ENCODE measurements at places on chromosomes 3 and 15.

DNA sequence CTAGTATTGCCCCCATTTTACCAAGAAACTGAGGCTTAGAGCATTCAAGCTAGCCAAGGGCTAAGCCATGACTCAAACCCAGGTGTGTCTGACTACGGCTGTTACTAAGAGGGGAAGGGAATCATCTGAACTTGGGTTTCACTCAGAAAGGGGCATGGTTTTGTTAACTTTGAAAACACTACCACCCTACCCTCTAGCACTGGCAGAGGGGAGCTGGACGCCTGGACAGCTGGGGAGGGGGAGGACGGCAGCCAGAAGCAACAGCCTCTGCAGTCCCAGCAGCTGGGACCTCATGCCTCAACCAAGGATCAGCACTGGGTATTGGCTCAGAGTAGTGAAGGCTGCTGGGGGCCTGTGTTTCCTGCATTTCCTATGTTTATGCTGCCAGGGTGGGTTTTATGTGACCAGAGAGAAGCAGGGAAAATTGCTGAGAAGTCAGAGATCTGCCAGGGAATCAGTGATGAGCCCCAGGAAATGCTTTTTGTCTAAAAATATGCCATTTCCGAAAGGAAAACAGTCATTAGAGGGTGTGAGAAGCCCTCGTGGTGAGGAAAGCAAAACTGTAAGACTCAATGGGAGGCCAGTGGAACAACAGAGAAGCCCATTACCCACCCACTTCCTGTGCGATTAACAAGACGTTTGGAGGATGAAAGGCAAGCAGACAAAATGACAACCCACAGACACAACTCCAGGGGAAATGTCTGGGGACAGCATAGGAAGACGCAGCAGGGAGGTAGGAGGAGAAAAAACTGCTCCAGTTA lies 41.2 kb downstream of the LIPC start:
- peak; percentile 51 for DNase-seq

DNA sequence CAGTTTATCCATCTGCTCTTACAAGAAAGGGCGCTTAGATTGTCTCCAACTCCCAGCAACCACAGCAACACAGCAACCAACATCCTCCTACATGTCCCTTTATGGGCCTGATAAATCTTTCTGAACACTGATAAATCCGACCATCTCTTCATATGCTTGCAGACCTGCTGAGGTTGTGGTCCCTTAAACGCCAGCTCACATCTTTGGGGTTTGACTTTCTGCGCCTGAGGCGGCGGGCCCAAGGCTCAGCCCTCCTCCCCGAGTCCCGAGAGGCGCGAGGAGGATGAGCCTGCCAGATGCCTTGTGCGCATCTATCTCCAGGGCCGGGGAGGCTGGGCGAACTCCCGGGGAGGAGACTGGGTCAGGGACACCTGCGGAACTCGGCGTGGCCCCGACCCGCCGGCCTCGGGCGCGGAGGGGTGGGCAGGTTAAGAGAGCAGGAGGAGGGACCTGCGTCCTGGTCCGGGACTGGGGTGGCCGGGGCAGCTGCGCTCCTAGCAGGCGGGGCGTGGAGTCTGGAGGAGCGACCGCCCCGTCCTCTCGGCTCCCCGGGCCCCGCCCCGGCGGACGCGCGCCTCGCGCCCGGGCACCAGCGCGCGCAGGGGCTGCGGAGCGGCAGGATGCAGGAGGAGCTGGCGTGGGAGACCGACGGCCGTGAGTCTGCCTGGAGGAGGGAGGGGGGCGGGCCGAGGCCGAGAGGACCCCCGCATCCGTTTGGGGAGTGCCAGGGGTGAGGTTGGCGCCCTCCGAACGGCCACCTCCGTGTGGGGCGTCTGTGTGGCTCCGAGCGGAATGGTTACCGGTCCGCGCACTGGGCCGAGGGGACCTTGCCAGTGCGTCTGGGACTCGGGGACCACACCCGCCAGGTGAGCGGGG lies at the start of gene ANKDD1A:
Gene ANKDD1A (plus strand): TSS at position 592 of the 876 bp plus-strand sequence. CDS start 29 bp downstream, at position 621.
- no peak for DNase-seq

- DNase-seq, result no peak
Observed at GRCh38 chr15:37135225-37135624, 34.9 kb upstream of the MEIS2 start.

GRCh38 chr3:128307029-128307633 lies 153.8 kb downstream of the EEFSEC start:
- no peak for DNase-seq

GRCh38 chr3:36943601-36944000 lies 1.3 kb downstream of the TRANK1 start:
- no peak for DNase-seq

GRCh38 chr3:49248840-49249227 lies 28.2 kb downstream of the C3orf62 start:
- peak; percentile 5 for DNase-seq

DNA sequence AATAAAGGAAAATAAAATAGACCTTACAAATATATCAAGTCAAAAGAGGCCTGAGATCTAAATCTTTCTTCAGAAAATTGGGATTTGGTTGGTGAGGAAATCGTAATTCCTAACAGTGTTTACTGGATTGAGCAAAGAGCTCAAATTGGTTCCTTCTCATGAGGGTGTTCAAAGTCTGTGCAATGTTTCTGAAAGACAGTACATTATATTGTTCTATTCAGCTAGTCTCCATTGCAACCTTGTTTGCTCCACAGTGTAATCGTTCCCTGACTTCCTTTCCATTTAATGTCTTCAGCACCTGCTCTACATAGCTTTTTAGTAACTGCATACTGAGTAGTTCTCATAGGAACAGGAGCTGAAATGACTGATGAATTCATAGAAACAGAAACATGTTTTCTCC lies 326.8 kb downstream of the SUCLG2 start:
- DNase-seq, result no peak

- DNase-seq, result no peak
Observed at GRCh38 chr3:152285509-152285908, 16.8 kb downstream of the MBNL1 start.

GRCh38 chr3:57048052-57048671 lies 12.3 kb upstream of the SPATA12 start:
- no peak for DNase-seq

DNA sequence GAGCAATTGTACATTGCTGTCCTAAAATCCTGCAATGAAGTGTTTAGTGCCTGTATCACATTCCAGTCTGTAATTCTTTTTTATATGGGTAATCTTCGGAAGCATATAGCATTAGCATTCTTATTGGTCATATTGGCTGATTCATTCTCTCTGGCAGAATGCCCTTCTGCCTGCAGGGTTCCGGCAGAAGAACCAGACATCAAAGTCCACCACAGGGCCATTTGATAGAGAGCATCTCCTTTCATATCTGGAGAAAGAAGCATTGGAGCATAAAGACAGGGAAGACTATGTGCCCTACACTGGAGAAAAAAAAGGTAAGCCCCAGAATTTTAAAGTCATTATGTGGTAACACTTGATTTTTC lies 39.6 kb downstream of the TMOD3 start:
- no peak for DNase-seq

GRCh38 chr3:189338366-189338765 lies 166.6 kb downstream of the TPRG1 start:
- DNase-seq, result no peak

GRCh38 chr3:187936676-187937075 lies 191.4 kb upstream of the BCL6 start:
- DNase-seq, result no peak

GRCh38 chr3:33358172-33358781 lies 81.0 kb downstream of the FBXL2 start:
- DNase-seq, result no peak

DNA sequence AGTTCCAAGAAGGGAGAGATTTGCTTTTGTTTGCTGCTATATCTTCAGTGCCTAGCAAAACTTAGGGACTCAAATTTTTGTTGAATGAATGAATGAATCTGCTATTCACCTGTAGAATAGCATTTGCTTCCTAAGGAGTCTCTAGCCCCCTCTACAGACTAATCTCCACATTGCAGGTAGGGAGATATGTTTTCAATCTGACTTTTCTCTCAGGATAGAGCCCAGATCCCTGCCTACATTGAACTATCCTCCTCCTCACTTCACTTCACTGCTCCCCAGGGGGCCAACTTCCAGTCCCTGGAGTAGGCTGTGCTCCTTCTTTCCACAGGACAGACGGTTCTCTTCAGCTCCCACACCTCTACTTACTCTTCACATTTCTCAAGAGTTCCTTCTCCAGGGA lies 81.9 kb upstream of the PTX3 start:
- DNase-seq, result no peak

DNA sequence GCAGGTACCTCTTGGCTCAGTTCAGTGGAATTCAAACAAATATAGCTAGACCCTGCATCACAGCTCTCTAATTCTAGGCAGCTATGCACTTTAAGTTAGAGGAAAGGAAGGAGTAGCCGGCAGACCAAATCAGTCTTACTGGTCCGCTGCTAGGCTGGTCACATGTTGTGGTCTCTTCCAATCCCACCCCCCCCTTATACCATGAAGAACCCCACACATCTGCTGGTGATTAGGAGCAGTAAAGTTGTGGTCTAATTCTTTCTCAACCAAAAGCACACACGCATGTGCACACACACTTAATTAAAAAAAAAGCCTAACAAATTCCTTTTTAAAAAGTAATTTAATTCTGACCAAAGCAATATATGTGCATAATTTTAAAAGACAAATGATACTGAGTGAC lies 16.7 kb upstream of the SH3GL3 start:
- no peak for DNase-seq

- no peak for DNase-seq
Observed at GRCh38 chr3:66348704-66349103, 127.9 kb downstream of the SLC25A26 start.

DNA sequence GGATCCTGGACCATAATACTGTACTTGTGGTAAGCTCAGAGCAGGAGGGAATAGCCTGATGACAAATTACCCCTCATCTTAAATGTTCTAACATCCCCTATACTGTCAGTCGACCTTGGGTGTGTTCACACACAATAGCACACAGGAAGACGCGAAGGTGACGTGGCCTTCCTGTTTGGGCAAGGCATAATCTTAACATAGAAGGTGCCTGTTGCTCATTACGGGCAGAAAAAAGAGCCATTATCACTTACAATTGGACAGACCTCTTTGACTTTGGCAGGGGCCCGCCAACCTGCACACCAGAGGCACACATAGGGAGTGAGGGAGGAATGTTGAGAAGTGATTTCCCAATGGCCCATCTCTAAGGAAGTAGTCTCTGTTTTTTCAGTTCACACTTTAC lies 144.2 kb downstream of the ANO10 start:
- DNase-seq, result no peak

GRCh38 chr3:28057539-28057938 lies 183.9 kb upstream of the CMC1 start:
- no peak for DNase-seq

DNA sequence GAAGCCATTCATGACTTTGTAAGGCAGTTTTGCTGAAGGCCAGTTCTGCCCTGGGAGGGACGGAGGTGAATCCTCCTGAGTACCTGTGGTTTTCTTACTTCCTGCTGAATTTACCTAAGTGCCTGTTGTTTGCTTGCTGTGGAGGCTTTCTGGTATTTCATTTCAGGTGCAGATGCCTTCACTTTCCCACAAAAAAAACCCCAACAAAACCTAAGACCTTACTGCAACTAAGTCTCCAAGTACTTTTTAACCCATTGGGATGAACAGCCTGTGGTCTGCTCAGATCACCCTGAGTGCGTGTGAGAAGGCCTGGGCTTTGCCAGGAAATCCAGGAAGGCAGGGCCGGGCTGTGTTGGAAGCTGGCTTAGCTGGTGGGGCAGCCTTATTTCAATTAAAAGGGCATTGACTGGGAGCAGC lies 65.3 kb downstream of the IGF1R start:
- no peak for DNase-seq

GRCh38 chr15:51493892-51494291 lies 128.7 kb downstream of the DMXL2 start:
- DNase-seq, result no peak

- no peak for DNase-seq
Observed at GRCh38 chr3:195210266-195210973, 60.5 kb downstream of the XXYLT1 start.

DNA sequence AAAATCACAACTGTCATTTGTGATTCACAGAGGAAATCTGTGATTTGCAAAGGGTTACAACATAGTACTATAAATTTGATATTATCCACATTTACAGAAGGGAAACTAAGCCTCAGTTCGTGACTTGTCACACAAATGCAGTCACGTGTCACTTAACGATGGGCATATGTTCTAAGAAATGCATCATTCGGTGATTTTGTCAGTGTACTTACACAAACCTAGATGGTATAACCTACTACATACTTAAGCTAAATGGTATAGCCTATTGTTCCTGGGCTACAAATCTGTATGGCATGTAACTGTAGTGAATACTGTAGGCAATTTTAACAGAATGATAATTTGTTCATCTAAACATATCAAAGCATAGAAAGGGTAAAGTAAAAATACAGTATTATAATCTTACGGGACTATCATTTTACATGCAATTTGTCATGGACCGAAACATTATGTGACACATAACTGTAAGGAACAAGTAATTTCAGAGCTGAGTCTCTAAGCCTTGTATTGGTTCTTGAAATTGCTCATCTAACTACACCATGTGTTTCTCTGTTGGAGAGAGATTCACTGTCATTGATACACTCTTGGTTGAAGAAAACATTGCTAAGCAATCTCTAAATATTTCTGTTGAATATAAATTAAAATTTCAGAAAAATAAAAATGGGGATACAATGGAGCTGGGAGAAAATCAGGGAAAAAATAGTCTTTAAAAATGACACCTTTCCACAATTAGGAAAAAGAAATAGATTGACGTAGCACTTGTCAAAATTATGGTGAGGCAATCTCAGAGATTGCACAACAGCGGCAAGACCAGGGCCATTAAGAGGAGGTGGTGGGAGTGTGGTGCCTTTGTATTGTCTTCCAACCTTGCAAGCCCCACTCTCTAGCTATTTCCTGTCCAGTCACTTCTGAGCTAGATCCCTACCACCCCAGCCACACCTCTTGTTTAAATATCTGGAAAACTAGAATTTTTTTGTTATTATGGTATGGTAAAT lies 645.8 kb upstream of the TBL1XR1 start:
- DNase-seq, result no peak

GRCh38 chr15:77528968-77529319 lies 103.8 kb downstream of the LINGO1 start:
- DNase-seq, result no peak

GRCh38 chr15:40923551-40923950 lies 5.6 kb upstream of the DLL4 start:
- DNase-seq, result no peak

GRCh38 chr15:90553248-90553745 lies 23.6 kb downstream of the CRTC3 start:
- no peak for DNase-seq

DNA sequence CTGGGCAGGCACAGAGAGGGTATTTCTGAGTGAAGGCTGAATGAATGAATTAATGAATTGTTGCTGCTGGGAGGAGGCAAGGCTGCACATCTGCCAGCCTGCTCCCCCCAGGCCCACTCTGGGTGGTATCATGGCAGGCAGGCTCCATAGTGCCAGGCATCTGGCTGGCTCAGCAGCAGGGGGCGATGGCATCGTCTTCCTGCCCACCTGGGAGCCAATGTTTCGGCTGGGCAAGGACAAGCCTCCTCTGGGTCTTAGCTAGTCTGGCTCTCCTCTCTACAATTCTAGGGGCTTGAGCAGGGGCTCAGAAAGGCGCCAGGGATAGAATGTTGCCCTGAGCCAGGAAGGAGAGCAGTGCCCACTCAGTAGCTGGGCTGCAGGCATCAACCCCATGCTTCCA lies 1.7 kb upstream of the TLR9 start:
- DNase-seq, result no peak
